ENCODE measurements at places on chromosomes 4 and X.

DNA sequence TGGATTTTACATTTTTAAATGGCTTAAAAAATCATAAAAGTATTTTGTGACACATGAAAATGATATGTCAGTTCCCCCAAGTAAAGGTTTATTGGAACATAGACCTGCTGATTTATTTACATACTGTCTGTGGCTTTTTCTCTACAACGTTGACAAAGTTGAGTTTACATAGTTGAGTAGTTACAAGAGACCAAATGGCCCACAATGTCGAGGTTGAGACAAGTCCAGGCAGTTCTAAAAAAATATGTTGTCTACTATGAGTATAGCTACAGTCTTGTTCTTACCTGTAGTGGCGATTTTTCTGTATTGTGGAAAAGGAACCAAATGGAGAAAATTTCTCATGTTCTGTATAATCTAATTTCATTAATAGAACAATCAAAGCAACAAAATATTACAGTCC, 163.2 kb downstream of the FRAS1 start:
- no peak for DNase-seq

- DNase-seq = no peak
Measured at GRCh38 chr4:55808186-55808585, 11.4 kb upstream of the EXOC1L start.

GRCh38 chr4:48491514-48492176, 1.6 kb downstream of the ZAR1 start:
- no peak for DNase-seq

- no peak for DNase-seq
Measured at GRCh38 chr4:176883681-176884418, 91.1 kb upstream of the VEGFC start.
